ENCODE measurements at places on chromosomes 4 and X.

DNA sequence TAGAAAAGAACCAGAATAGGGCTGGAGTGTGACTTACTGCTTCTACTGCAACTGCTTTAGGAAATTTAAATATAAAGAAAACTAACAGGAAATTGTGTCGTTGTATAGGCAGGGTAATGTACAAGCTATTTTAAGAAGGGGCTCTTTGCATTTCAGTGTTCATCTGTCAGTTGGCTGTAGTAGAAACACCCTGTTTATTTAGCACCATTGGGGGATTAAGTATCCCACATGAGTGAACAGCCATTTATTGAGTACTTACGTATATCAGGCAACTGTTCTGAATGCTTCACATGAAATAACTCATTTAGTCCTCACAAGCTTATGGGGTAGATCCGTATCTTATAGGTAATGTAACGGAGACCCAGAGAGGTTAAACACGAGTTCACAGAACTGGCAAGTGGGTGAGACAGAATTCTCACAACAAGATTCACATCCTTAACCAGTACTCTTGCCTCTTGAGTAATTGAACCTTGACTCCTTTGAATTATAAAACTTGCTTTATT lies 23.9 kb downstream of the STIM2 start:
- no peak for DNase-seq

GRCh38 chrX:25175171-25175570 lies 159.4 kb upstream of the ARX start:
- DNase-seq = no peak

DNA sequence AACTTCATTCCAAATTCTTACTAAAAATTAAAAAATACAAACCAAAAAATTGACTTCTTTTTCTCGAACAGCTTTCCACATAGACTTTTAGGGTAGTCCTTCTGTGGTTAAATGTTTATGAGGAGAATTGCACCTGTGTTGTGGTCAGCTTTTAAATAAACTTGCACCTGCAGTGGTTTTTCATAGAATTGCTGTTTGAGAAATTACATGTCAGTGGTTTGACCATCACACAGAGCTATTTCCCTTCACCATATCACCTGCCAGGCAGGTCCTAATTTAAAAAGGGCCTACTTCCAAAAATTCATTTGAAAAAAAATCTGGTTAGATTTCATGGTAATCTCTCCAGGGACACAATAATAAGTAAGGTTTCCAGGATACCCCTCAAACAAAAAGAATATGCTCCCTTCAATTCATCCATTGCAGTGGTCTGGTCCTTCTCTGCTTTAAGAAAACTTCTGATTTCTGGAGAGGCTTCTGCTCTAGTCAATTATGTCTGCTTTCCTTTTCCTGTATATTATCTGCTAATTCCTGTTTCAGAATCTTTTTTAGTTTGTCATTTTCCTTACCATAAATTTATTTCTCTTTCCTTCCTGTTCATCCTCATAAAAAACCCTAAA lies 9.8 kb upstream of the UTP3 start:
- no peak for DNase-seq

GRCh38 chrX:23692166-23692565 lies 24.9 kb downstream of the PRDX4 start:
- no peak for DNase-seq

GRCh38 chrX:48465336-48465933 lies 4.6 kb downstream of the SLC38A5 start:
- no peak for DNase-seq

DNA sequence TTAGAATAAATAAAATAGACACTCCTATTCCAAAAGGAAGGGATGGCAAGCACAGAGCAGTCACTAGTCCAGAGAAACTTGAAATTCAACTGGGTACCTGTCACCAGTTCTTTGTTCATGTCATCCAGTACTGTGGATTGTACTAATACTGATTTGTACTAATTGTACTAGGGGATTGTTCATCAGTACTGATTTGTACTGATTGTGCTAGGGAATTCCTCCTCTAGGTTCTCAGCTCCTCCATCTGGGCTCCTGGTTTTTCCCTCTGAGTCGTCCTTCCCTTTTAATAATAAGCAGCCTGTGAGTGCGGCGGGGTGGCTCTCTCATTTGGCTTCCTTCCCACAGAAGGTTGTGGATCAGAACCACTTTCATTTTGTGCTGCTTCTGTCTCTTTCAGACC lies 31.0 kb upstream of the SOD3 start:
- no peak for DNase-seq

DNA sequence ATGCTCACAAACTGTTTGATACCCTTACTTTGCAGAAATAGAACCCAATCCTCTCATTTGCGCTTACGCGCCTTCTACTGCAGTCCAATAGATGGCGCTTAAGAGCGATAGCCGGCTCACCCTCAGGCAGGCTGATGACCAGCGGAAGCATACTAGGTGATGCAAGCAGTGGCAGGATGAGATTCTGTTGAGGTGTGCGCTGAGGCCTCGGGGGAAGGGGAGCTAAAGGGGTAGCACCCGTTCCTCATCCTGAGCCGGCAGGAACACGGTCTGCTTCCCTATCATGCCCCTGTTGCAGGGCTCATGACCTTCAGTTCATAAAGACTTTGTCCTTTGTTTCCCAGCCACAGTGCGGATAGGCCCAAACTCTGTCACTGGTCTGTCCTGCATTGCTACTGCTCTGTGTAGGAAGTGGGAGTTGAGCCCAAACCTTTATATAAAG lies 628.9 kb downstream of the TLL1 start:
- DNase-seq = peak; percentile 58

- peak; percentile 22 for DNase-seq
Measured at GRCh38 chr4:141711211-141711610, 74.8 kb downstream of the IL15 start.

All from BE2C (cell line).